Fibroblast of the aortic adventitia (primary cell): ENCODE measurements at places on chromosomes 3 and 15.

DNA sequence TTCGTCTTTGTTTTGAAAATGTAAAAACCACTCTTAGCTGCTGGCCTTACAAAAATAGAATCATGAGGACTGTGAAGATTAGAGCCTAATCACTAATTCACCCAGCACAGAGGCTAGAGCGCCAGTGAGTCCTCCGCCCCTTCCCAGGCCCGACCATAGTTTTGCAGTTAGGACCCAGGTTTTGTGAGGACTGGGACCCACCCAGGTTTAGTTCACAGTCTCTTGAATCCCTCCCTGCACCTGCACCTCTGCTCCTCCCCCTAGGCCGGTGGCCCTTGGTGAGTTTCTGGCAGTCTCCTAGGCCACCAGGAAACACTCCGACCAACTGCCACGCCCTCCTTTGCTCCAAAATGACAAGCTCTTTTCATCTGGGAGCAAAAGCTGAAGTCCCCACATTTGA, 136.0 kb upstream of the CCDC54 start:
- no peak for DNase-seq

GRCh38 chr15:38750786-38751185, 186.2 kb upstream of the RASGRP1 start:
- no peak for DNase-seq

GRCh38 chr3:185696039-185696438, 109.9 kb downstream of the SENP2 start:
- DNase-seq, result no peak

GRCh38 chr3:185825006-185825638, at the start of gene IGF2BP2:
Gene IGF2BP2, minus strand, starts transcription at chr3:185825042. Its CDS starts 82 bp downstream, at chr3:185824960.
- peak; percentile 76 for DNase-seq

DNA sequence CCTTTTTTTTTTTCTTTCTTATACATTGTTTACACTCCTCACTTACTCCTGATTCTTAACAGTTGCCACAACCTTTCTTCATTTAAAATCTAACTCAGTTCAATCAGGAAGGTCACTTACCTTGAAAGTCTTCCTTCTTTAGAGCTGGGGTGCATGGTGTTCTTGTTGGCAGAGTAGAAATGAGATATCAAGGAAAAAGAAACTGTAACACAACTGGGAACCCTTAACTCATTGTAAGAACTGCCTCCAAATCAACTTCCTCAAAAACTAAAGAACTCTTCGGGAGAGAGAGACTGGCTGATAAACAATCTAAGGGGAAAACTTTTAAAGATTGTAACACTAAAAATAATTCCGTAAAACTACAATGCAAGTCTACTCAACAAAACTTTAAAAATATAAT, 1.4 kb upstream of the APPL1 start:
- no peak for DNase-seq

GRCh38 chr3:32922078-32922477, 29.4 kb upstream of the CCR4 start:
- no peak for DNase-seq

DNA sequence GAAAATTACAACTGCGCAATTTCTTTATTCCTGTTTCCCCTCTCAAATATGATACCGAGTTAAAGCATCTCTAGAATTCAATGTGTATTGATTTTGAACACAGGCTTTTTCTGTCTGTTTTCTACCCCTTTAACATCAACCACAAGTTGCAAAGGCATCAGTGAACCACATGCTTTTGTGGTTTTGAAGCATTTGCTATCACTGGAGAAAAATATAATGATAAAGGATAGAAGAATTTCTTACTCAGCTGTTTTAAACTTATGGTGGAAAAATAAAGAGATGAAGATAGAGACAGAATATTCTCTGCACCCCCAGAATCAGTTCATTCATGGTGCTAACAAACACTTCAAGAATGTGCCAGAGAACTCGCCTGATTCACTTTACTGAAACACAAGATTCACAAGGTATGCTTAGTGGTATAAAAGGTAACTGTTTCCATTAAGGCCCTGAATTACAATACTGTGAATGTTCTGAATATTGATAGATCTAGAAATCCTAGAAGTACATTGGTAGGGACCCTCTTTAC, 9.5 kb upstream of the DPPA4 start:
- no peak for DNase-seq

GRCh38 chr3:5317557-5317956, 130.1 kb downstream of the EDEM1 start:
- DNase-seq, result no peak

DNA sequence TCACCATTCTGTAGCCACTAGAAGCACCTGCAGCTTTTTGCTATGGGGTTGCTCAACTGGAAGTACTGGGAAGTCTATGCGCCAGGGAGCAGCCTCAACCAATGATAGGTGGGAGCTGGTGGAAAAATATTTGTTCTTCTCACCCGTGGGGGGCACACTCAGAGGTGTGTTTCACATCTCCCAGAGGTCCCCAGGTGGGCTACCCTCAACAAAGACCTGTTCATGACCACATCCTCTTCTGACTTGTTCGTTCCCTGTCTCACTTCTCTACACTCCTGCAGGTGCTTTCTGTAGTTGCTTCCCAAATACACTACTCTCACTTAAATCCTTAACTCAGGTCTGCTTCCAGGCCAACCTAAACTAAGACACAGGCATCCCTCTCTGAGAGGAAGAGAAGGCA, 3.6 kb downstream of the CAMP start:
- no peak for DNase-seq

DNA sequence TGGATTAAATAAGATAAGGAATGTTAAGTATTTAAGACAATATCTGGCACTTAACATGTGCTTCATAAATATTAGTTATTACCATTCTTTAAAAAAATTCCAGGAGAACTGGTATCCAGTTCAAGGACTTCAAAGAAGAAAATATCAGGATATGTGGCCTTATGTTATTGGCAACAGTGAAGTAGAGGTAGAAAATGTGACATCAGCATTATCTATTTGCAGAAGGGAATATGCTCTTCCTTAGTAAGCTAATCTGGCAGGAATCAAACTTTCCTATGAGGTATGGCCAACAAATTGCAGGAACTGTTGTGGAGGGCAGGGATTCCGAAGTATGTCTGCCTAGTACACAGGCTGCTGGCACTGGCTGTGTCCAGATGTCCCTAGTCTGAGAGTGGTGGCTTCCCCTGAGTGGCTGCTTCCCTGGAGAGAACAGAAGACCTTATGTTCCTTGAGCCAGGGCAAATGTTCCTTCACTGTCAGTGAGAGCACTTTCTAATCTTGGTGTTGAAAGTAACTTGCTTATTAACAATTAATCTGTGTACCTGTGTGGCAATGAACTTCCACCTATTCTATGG, 351.7 kb upstream of the THRB start:
- no peak for DNase-seq

DNA sequence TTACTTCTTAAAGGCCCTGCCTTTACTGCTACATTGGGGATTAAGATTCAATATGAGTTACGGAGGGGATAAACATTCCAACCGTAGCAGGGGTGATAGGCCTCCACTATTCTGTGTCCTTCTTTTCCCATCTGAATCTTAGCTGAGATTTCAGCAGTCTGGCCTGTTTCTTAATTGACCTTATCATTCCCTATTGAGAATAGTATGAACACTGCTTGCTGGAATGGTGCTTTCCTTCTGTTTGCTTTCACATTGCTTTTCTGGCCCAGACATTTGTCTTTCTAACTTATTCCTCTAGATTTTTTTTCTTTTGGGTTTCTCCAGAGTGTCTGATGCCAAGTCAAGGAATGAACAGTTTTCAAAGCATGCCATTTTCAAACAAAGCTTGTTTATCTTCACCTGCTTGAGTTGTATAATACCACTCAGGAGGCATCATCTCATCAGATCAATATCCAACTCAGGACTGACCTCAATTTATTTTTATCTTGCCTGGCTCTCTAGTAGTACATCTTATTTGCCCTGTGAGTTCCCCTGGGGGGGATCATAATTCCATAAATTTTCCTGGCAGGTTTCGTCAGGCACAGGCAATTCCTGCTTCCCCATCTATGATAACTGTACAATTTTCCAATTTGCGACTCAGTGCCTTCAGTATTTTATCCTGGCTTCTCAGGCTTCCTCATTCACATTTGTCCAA, 161.1 kb upstream of the STT3B start:
- DNase-seq, result peak; percentile 46

DNA sequence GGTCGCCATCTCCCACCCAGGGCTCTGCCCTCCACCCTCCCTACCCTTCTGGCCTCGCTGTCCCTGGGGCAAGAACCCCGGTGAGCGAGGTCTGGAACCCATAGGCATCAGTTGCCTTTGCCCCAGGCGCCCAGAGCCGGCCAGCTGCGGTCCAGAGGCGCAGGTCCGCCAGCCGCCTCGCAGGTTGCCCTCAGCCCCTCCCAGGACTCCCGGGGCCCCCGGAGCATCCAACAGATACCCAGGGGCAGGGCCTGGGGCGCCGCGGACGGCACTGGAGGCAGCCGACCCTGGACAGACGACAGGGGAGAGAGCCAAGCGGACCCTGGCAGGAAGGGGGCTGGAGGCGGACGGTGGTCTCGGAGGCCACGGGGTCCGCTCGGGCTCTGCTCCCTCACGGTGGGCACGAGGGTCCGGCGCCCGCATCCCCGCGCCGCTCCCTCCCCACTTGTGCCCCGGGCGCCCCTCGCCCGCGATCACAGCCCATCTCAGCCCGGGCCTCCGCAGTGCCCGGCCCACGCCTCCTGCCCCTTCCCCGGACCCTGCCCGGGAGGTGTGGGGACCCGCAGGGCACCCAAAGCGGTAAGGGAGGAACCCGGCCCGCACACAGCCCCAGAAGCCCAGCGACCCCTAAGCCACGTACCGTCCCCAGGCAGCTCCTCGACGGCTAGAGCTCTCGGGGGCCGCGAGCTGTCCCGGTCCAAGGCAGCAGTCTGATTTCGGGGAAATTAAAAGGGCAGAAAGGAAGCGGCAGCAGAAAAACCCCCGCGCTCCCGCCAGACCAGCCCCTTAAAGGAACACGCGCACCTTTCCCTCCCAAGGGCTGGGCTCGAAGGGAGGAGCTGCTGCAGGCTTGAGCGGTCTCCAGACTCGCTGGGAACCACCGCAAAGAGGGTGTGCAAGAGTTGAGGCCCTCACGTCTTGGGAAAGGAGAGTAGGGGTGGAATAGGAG, at the start of gene HAPLN3:
Gene HAPLN3 (minus strand): TSS at position 726 of the 949 bp plus-strand sequence. CDS start 8,246 bp downstream, outside the sequence.
- DNase-seq, result no peak

DNA sequence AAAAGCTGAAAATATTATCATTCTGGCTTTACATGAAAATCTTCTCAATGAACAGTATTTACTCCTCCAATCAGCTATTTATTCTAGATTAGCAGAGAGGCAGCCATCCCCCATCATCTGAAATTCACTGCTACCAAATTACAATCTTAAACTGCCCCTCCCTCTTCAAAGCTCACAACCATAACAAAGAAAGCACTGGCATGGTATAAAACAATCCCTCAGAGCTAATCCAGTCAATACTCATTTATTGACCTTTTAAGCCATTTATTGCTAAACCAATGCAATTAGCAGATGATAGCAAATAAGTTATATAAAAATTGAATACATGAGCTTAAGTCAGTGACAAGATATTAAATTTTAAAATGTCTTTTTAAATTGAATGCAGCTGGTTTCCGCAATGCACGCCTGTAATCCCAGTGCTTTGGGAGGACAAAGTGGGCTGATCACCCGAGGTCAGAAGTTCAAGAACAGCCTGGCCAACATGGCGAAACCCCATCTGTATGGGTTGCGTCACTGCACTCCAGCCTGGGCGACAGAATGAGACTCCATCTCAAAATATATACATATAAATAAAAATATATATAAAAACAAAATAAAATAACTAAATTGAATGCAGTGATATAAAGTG, 12.1 kb downstream of the SLC4A7 start:
- no peak for DNase-seq

GRCh38 chr3:65687741-65688140, 351.0 kb downstream of the MAGI1 start:
- no peak for DNase-seq

- no peak for DNase-seq
These were observed 150.5 kb downstream of the MECOM start for GRCh38 chr3:169512991-169513390.

GRCh38 chr3:125552401-125552800, 32.4 kb upstream of the SNX4 start:
- no peak for DNase-seq

- no peak for DNase-seq
These were observed 116.2 kb upstream of the TMCO5A start for GRCh38 chr15:37818152-37818677.

DNA sequence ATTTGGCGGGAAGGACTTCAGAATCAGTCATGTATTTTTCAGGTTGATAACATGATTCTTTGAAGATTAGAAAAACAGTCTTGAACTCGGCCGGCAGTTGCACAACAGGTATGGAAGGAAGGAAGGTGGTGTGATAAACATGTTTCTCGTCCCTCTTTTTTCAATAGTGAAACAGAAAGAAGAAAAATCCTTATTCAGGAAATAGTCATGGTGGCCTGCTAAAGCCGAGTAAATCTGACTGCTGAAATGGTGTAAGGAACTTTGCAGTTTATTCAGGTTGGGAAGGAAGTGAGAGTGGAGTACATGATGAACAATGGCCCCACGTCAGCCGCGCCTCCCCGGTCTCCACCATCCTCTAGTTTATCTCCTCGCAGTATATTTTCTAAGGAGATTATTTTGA, 6.7 kb downstream of the RASGRP1 start:
- no peak for DNase-seq

- peak; percentile 43 for DNase-seq
These were observed 115.6 kb downstream of the CHDH start for GRCh38 chr3:53730576-53730975.

DNA sequence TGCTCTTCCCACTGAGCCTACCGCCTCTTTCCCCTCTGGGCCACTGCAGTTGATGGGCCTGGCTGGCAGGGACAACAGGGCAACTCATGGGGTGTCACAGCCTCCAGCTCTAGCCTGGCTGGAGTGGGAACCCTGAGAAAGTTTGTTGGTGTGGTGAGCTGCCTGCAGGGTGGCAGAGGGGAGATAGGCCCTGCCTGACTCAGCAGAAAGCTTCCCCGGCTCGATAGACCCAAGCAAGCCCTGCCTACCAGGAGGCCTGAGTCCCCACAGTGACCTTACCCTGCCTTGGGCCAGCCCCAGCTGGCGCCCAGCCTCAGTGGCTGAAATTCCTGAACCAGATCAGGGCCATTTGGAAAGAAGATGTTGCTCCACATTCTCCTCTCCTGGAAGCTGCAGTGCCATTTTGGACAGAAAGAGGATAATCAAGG, 29.4 kb downstream of the ABTB1 start:
- peak; percentile 61 for DNase-seq

GRCh38 chr15:23687143-23687470, at the start of gene NDN:
Gene NDN, minus strand, starts transcription at chr15:23687305. Its CDS starts 88 bp downstream, at chr15:23687217.
- DNase-seq, result peak; percentile 28

GRCh38 chr3:16255726-16256125, 9.0 kb downstream of the DPH3 start:
- no peak for DNase-seq

DNA sequence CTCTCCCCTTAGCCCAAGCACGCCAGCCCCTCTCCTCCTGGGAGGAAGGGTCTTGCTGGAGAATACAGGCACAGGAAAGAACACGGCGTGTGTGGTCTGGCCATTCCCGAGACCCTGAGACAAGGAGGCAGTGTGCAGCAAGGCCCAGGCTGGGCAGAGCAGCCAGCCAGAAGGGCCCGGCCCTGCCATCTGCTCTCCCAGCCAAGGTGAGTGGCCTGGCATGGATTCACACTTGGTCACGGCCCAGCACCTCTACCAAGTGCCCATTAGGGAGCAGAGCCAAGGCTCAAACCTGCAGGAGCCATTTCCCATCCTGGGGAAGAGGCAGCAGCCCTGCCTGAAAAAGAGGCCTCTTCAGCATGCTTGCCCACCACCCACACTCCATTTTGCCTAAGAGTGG, 28.6 kb downstream of the MEGF11 start:
- DNase-seq, result no peak
